ENCODE measurements at places on chromosomes 3 and 15.

- peak; percentile 37 for DNase-seq
Measured at GRCh38 chr15:99755692-99756409, 22.6 kb upstream of the LYSMD4 start.

DNA sequence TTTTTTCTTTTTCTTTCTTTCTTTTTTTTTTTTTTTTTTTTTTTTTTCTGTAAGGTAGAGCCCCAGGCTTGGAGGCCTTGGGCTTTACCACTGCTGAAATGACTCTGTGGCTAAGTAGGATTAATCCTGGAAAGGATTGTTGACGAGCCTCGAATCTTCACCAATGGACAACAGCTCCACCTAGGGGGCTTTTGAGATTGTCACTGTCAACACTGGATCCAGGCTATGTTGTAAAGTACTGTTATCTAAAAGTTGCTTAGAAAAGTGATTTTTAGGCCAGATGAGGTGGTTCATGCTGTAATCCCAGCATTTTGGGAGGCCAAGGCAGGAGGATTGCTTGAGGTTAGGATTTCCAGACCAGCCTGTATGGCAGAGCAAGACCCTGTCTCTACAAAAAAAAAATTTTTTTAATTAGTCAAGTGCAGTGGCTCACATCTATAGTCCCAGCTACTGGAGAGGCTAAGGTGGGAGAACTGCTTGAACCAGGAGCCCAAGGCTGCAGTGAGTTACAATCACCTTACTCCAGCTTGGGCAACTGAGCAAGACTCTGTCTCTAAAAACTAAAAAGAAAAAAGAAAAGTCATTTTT, 41.6 kb downstream of the KLHL18 start:
- DNase-seq: no peak

GRCh38 chr3:136207489-136208115, 11.5 kb upstream of the MSL2 start:
- DNase-seq: no peak

- DNase-seq: no peak
Measured at GRCh38 chr3:82143661-82144412, 382.4 kb upstream of the GBE1 start.

GRCh38 chr3:79012946-79013362, 754.8 kb downstream of the ROBO1 start:
- no peak for DNase-seq

- no peak for DNase-seq
Measured at GRCh38 chr3:183299976-183300375, 46.9 kb downstream of the B3GNT5 start.
